Left renal pelvis (tissue), 4 donors: ENCODE measurements at places on chromosomes 16 and 17. TPM values are rescaled to one million over a fixed set of nuclear protein-coding genes. Genes with fewer than 3 reads are reported as not detected.

GRCh38 chr16:88856828-88857727 lies at the start of the genes GALNS and TRAPPC2L:
Gene GALNS, minus strand, starts transcription at chr16:88856947. Its CDS starts 70 bp downstream, at chr16:88856877.
Gene TRAPPC2L, plus strand, starts transcription at chr16:88857127. Its CDS starts 24 bp downstream, at chr16:88857151.
- DNase-seq: peak; percentile 88

DNA sequence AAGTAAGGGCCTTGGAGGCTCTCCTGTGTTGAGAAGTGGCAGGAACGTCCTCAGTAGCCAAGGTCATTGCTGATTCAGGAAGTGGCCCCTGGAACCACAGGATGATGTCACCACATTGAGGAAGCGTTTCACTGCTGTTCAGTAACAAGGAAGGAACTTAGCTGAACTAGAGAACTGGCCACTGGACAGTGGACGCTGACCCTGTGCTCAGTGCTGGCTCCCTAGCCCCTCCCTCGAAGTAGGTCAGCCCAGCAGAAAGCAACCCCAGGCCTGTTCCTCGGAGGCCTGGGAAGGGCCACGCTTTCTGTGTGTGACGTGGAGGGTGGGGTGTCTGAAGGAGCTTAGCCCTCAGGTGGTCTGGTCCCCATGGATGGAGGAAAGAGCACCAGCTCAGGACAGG lies 58.3 kb downstream of the B9D1 start:
- no peak for DNase-seq

DNA sequence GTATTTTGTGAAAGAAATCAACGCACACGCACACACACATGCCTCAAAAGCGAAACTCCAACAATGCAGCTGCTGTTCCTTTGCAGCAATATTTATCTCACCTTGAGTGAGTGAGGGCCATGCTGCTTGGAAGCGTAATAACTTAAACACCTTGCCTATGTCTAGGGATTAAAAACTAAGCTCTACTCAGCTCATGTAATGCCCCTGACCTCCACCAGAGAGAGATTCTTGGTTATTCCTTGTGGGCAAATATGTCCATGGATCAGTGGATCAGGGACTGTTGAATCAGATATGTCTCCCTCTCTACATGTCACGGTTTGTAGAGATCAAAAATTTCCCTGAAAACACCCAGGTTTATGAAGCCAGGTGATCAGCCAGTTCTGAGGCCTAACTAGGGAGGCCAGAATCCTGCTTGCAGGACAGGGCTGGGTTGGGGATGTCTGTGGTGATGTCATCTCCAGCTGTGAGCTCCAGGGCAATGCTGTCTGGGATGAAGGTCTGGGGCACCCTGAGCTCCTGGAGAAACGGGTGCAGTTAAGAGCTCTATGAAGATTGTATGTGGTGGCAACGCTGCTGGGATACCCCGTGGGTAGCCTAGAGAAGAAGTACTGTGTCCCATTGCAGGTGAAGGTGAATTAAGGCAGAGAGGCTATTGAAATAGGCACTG lies 149.4 kb downstream of the KCNJ12 start:
- no peak for DNase-seq

GRCh38 chr16:25184771-25185170 lies 32.0 kb upstream of the AQP8 start:
- no peak for DNase-seq

- DNase-seq: no peak
Observed at GRCh38 chr17:80146121-80147034, 550 bp downstream of the EIF4A3 start.

GRCh38 chr16:88992351-88993165 lies 15.6 kb upstream of the CBFA2T3 start:
- no peak for DNase-seq

GRCh38 chr17:79654350-79654959 lies 43.6 kb upstream of the RBFOX3 start:
- DNase-seq: no peak

DNA sequence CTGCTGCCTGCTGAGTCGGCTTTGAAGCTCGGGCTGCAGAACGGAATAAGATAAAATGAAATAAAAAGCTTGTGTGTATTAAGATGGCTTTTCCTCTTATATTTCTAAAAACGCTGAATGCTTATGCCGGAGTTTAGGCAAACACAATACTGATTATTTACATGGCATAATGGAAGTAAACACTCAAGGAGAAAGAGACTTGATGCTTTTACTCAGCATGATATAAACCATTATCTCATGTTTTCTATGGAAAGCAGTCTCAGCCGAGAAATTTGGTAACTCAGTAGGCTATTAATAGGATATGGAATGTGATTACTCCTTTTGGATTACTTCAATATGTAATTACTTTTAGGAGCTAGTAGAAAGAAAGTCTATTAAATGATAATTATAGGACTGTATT lies 153.3 kb downstream of the CDH11 start:
- DNase-seq: no peak

DNA sequence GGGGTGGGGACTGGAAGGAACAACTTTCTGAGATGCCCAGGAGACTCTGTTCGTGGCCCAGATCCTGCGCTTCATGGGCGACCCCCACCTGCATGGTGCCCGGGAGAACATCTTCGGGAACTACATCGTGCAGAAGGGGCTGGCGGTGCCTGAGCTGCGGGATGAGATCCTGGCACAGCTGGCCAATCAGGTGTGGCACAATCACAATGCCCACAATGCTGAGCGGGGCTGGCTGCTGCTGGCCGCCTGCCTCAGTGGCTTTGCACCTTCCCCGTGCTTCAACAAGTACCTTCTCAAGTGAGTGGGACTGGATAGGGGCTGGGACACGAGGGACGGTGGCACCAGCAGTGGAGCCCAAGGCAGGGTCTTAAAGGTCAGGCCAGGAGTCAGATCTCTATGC lies 37.3 kb downstream of the MYO15A start:
- no peak for DNase-seq

DNA sequence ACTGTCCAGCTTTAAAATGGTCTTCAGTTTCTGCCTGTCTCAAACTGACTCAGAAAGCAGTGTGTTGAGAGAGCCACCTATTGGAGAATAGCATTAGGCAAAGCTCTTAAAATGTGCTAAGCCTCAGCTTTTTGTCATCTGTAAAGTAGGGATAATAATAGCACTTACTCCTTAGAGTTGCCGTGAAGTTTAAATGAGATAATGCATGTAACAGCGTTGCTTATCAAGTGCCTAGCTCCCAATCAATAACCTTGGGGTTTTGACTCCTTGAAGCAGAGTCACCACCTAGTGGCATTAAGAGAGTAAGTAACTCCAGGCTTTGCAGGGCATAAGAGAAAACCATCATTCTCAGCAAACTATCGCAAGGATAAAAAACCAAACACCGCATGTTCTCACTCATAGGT lies 163.3 kb downstream of the HS3ST2 start:
- no peak for DNase-seq

GRCh38 chr16:73845238-73846006 lies 451.2 kb upstream of the PSMD7 start:
- no peak for DNase-seq

DNA sequence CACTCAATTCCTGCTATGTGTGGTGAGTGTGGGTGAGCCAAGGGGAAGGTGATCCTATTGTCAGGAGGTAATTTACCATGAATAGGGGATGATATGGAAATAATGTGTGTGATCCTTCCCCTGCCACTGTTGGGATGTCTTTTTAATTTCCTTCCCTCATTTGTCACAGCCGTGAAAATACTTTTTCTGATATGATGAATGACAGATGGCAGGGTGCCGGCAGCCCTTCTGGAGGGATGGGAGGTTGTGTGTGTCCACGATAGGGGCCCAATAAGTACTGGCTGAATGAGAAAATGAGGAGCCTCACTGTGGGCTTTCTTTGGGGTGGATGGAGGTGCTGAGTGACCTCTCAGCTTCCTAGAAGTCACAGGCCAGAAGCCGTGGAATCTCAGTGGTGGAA lies 109.5 kb downstream of the PRKCB start:
- DNase-seq: no peak

- no peak for DNase-seq
Observed at GRCh38 chr16:67188323-67188722, 1.6 kb downstream of the EXOC3L1 start.

WNK4 gene
- 14.6 TPM for polyA plus RNA-seq

INCA1 gene
- 6.9 TPM for polyA plus RNA-seq

TP53TG3 gene
- polyA plus RNA-seq: not detected

WFIKKN1 gene
- polyA plus RNA-seq: 3.5 TPM

PLXDC1 gene
- 8.9 TPM for polyA plus RNA-seq

CTF1 gene
- 8.8 TPM for polyA plus RNA-seq

CHD9NB gene
- polyA plus RNA-seq: 11.6 TPM
